ENCODE measurements at places on chromosomes 16 and 17. TPM values are rescaled to one million over a fixed set of nuclear protein-coding genes. Genes with fewer than 3 reads are reported as not detected.

- DNase-seq, result peak; percentile 25
Measured at GRCh38 chr16:79658301-79659033, 57.9 kb upstream of the MAF start.

GRCh38 chr17:46726206-46726605 is 92.3 kb downstream of the WNT3 start:
- no peak for DNase-seq

Gene TRPV3
- 0.42 TPM for polyA plus RNA-seq

DNA sequence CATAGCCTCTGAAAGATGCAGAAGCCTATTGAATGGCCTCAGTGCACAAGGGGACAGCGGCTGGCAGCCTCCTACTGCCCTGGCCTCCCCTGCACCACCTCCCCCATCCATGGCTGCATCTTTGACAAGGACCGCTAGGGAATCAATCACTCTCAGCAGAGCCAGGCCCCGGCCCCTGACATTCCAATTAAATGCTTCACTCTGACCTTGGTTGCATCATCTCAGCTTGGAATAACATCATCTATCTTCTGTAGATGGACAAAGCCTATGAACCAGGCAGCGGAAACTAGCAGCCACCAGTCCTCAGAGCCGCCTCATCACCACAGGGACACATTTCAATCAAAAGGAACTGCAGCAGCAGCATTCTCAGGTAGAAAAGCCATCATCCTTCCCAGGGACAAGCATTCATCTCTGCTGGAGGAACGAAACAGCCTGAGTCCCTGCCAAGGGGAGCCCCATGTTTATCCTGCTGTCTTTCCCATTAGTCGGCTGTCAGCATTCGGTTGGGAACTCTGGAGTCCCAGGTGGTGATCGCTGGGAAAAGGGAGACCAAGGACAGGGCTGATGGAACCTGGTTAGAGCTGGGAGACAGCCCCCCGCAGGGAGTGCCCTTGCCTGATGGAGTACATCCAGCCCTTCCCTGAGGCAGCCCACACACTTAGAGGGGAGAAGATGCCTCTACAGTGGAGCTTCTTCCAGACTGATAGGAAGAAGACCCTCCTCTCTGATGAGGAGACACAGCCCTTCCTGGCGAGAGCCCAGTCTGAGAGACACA is 11.5 kb upstream of the TMEM132E start:
- no peak for DNase-seq

DNA sequence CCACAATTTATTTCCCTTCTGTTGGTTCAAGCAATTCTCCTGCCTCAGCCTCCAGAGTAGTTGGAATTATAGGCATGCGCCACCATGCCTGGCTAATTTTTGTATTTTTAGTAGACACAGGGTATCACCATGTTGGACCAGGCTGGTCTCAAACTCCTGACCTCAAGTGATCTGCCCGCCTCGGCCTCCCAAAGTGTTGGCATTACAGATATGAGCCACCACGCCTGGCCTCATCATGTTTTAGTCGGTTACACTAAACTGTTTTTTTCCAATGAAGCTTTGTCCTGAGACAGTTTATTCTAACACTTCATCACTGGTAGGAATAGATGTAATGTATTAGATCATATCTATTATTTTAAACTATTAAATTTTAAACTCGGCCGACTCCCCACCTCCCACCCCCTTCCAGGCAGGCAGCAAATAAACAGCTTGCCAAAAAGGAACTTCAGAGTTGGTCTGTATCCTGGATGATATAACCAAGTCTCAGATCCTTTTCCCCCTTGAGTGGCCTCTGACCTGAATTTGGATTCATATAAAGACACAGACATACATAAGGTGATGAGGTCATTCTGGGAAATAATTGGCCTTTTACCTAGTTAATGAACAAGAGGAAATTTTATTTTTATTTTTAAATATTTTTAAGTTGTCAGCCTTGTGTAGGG is 18.4 kb upstream of the CORO6 start:
- DNase-seq, result no peak

DNA sequence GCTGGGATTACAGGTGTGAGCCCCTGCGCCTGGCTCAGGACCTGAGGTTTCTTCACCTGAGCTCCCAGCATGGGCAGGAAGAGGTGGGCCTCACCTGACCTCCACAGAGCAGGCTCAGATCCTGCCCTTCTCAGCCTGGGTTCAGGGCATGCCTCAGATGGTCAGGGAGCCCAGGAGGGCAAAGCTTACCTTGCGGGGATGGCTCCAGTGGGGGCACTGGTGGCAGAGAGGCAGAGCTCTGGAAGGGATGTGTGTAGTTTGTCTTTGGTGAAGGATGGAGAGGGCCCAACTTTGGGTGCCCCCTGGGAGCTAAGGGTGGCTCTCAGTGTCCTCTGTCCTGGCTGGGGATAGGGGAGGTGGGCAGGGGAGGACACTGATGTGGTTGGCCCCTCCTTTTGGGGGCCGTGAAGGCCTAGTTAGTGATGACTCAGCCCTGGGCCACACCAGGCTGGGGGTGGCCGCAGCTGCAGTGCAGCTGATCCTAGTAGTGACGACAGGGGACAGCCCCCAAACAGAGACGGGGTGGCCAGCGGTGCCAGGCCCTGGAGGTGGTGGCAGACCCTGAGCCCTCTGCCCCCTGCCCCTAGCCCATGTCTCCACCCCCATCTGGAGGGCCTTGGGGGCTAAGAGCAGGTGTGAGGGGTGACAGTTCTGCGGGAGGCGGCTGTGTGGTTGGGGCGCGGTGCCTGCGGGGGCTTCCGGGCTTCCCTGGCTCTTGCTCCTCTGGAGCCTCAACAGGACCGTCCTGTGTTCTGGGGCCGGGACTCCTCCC is 5.8 kb downstream of the NHERF2 start:
- peak; percentile 55 for DNase-seq

DNA sequence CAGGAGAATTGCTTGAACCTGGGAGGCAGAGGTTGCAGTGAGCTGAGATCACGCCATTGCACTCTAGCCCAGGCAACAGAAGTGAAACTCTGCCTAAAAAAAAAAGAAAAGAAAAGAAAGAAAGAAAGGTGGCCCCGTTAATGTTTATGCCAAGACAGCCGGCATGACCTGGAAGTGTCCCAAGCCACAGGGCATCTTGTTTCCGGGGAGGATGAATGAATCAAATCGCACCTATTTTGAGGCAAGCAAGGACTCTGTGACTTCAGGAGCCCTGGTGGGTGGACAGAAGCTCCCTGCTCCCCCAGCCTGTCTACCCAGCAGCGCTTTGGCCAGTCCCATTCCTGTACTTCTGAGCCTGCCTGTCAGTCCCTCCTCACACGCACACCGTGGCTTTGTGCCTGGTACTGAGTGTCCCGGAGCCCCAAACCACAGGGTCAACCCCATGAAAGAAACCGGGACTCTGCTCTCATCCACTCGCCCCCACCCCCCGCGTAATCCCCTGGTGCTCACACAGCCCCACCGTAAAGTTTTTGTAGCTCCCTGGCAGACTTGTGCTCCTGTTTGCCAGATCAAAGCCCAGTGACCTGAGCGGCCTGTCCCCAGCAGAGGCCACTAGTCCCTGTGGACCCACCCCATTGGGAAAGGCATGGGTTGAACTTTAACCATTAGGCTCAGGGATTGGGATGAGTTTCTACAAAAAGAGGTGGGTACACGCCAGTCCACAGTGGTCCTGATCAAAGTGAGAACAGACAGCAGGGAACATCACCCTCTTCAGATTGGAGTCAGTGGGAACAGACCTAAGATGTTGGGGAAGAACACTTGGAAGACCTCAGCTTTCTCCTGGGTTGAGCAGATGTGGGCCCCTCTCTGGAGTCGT is 19.3 kb downstream of the CD2BP2 start:
- peak; percentile 7 for DNase-seq

Gene RCVRN
- polyA plus RNA-seq, result not detected

DNA sequence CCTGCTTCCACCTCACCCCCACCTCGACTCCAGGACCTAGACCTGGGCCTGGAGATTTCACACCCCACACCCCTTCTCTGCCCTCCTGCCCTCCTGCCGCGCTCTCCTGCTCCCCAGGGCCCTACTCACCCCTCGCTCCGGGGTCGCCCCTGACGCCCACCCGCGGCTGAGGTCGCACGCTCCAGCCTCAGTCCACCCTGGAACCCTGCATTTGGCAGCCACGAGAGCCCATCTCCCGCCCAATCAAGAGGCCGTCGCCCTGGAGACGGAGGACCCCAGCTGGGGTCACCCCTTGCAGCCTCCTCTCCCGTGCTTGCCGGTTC is 16.1 kb downstream of the TLE7 start:
- no peak for DNase-seq

GRCh38 chr17:5430413-5430999 is 8.4 kb downstream of the C1QBP start:
- no peak for DNase-seq

Gene BRIP1
- polyA plus RNA-seq, result 11.2 TPM

DNA sequence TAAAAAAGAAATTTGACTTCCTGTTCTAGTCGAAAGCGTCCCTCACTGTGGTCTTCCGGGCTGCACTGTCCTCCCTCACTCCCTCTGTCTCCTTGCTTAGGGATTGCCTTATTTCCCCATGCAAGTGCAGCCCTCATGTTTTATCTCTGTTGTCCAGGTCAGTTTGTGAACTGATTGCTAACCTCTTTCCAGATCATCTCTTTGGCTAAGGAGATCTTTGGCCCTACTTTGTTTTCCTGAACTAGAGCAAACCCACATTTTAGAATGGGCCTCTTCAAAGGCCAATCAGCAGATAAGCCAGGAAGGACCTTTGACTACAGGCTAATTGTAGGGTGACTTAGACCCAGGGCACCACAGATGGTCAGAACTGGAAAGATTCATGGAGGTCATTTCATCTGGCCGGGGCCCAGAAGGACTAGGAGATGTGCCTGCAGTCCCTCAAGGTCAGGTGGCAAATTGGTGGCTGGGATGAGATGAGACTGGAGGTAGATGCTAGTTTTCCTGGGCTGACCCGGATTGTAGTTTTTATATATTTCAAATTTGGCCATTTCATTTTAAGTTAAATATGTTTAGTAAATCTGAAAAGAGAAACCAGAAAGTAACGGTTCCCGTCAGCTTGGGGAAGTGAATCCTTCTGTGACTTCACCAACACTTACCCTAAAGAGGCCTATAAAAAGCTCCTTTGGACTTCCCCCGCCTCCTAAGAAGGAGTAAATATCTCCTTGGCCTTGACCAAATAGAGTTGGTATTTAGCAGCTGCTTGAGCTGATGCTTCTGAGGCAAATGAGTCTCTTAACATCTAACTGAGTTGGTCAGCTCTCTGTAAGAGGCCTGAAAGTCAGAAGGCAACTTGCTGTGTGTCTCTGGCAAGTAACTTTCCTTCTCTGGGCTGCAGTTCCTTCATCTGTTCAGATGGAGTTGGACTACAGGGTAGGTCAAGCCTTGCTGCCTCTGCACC is 6.2 kb upstream of the SLC25A19 start:
- peak; percentile 10 for DNase-seq

Gene KRT16
- polyA plus RNA-seq, result not detected

DNA sequence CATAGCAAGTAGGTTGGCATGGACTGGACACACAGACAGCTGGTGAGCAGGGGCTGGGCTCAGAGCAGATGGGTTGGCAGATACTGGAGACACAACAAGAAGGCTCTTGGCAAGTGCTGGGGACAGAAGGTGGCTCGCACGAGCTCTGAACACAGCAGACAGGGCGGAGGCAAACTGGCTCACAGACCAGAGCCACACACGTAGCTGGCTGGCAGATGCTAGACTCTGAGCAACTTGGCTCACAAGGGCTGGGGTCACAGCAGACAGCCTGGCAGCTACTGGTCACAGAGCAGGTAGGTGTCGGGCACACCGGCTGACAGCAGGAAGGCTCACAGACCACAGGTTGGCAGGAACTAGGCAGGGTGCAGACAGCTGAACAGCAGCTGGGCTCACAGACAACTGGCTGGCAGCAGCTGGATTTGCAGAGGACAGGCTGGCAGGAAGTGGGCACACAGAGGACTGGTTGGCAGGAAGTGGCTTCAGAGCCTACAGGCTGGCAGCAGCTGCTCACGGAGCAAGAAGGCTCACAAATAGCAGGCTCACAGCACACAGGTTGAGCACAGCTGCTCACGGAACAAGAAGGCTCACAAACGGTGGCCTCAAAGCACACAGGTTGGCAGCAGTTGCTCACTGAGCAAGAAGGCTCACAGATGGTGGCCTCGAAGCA is 725 bp downstream of the KRTAP16-1 start:
- DNase-seq, result no peak

DNA sequence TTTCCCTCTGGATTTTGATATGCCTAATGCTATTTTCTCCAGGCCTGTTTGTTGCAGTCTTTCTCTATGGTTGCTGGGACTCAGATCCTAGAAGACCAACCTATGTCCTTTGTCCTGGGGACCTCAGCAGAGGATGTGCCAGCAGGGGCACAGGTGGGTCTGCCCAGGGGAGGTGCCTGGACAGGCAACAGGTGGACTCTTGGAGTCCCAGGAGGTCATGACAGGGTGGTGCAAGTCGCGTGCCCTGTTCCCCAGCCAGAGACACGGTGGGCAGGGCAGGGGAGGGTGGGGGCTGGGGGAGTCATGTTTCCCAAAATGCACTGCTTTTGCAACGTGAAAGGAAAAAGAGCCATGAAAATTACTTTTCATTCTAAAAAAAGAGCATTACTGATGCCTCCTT is 26.3 kb upstream of the PLLP start:
- no peak for DNase-seq

DNA sequence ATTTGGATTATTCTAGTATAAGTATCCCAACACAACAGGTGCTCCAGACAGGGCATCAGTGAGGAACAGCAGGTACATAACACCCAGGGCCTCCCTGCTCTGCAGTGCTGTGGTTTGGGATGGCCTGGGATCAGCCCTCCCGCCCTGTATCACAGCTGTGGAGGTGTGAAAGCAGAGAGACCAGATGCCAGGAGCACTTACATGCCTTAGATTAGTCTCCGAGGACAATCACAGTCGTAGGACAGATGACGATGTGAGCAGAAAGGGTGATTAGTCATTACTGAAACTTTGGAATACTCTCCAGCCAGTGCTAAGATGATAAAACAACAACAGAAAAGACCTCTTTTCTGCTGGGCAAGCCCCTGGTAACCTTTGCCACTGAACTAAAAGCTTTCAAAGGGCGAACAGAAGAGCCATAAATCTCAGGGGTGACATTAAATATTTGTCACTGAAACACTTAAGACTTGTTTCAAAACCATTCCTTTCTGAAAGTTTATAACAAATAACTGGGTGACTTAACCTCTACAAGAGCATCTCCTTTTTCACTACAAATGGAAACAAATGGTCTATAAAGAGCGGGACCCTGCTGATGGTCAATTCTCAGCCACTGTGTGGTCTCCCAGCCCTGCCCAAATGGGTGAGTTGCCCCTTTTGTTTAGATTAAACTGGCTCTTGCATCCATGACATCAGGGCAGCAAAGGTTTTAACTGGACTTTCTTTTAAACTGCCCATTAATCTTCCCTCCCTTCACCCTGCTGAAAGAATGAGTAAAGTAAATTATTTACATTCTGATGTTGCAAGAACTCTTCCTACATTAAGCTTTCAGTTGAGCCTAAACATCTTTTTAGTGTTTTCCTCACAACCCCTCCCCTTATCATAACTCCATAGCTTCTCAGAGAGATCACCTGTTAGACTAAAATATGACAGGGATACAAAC is 183.1 kb upstream of the COX10 start:
- no peak for DNase-seq

DNA sequence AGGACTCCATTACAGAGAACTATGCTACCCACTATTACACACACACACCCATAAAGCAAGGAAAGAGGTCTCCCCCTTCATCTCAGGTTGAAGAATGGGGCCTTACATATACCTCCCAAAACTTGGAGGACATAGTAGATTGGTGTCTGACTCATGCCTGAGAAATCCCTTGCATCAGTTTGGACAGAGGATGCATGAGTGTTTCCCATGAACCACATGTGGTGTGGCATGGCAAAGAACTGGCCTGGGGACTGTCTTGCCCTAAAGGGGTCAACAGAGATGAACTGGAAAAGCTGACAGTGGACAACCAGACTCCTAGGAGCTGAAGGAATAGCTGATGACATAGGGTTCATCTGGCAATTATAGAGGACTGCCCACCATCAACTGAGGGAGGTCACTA is 54.0 kb downstream of the DYNLRB2 start:
- no peak for DNase-seq

Gene RNF227
- polyA plus RNA-seq, result 4.7 TPM
